RWPE2 (cell line): ENCODE measurements at places on chromosomes 2 and 18.

DNA sequence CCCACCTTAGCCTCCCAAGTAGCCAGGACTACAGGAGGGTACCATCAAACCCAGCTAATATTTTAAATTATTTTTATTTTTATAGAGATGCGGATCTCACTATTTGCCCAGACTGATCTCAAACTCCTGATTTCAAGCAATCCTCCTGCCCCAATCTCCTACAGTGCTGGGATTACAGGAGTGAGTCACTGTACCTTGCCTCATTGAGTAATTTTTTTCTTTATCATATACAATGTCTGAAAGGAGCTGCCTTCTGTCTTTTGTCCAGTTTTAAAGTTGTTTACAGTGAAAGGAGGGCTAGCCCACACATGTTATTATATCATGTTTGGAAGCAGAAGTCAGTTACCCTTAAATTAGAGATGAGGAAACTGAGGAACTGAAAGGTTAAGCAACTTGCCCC is 32.5 kb downstream of the PRKRA start:
- no peak for DNase-seq

DNA sequence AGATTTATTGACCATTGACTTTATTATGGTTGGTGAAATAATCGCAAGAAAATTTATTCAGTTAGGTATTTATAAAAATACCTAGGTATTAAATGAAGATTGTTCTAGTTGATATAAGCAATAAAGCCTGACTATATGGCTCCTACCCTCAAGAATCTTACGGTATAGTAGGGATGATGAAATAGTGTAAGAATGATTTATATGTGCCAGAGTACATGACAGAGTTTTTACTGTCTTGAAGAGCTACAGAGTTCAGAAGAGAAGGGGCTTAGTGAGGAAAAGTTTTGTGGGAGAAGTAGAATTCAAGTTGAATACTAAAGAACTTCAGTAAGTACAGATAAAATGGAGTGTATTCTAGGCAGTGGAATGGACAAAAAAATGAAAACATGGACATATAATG is 9.7 kb downstream of the CREB1 start:
- no peak for DNase-seq

DNA sequence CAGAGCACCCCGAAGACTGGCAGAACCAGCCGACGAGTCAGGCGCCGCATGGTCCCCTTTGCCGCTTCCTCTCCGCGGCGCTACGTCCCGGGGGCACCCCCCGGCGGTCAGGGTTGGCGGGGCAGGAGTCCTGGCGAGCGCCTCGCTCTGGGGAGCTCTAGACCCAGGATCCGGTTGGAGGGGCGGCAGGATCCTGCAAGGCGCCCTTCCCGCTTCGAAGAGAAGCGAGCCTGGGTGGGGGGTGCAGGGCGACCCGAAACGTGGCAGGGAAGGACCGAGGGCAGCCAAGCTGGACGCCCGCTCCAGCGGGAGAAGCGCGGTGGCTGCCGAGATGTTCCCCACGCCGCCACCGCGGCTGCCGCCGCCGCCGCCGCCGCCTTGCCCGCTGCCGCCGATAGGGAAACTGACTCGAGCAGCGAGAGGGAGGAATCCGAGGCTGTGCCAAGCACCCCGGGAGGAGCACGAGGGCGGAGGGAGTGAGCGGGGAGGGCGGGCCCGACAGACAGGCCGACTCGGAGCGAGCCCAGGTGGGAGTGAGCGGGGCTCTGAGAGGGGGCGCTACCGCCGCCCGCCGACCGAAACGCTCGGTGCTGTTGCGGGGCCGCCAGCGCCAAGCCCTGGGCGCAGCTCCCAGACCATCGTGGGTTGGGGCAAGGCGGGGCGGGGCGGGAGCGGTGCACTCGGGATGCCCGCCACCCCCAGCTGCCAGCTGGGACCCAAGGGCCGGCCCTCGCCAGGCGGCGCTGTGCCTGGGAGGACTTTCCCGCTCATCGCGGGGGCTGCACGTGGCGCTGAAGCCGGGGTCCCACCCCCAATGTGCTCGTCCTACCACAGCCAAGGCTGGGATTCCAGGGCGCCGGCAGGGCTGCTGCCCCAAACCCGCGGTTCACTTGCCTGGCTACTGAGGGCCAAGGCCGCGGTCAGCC is at the start of gene GALNT14:
Gene GALNT14, minus strand, starts transcription at position 404 of the 926 bp plus-strand sequence. Its CDS starts 354 bp downstream, at position 50.
- peak; percentile 77 for DNase-seq

DNA sequence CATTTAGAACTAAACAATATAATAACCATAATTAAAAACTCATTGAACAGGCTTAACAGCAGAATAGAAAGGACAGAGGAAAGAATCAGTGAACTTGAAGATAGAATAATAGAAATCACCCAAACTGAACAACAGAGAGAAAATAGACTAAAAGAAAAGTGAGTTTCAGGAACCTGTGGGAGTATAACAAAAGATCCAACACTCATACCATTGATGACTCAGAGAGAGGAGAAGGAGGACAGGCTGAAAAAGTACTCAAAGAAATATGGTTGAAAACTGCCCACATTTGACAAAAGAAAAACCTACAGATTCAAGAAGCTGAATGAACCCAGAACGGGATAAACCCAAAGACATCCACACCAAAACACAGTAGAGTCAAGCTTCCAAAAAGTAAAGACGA is 54.2 kb upstream of the FMNL2 start:
- DNase-seq = no peak

DNA sequence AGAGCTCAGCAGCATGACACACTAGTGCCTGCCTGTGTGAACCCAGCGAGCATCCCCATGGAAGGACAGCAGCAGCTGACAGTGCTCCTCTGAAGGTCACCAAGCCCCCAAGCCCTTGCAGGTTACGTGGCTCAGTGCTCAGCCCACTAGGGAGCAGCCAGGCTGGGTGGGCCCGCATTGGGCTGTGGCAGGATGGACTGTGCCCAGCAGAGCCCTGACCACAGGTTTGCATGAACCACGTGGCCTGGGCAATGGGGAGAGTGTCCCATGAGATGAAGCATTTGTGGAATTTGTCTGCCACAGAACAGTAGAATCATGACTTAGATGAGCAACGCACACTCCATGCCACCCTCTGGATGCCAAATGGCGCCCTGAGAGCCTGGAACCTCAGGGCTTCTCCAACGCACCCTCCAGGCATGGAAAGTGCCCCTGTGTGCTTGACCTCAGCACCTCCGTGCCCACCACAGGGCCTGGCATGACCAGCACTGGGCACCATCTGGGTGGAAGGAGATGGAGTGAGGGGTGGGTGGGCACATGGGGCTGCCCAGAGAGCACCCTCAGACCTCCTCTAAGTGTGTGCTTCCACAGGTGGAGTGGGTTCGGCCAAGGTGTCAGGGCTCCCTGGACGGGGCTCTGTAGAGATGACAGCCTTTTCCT is 216.1 kb upstream of the RAB6C start:
- no peak for DNase-seq

GRCh38 chr2:239954166-239955086 is 70.7 kb downstream of the NDUFA10 start:
- DNase-seq = peak; percentile 26

GRCh38 chr2:110903548-110903947 is 171.2 kb downstream of the ACOXL start:
- no peak for DNase-seq
